ENCODE measurements at places on chromosomes 11 and 22. TPM values are rescaled to one million over a fixed set of nuclear protein-coding genes. Genes with fewer than 3 reads are reported as not detected.

The CST6 gene
- 0.76 TPM for polyA plus RNA-seq

The CYP2R1 gene
- 23.5 TPM for polyA plus RNA-seq

The KIRREL3 gene
- 2.2 TPM for polyA plus RNA-seq

GRCh38 chr11:117391181-117391580, 63.5 kb downstream of the CEP164 start:
- no peak overlapping the region for H3K4me3 ChIP-seq
- no peak overlapping the region for H3K27ac ChIP-seq
- peaks cover 70% of the 10 kb centered on the region for H3K36me3 ChIP-seq
- H3K27me3 ChIP-seq: no peaks in the 10 kb centered on the region
- DNase-seq: peak; percentile 32

GRCh38 chr11:115168229-115168671, 336.0 kb downstream of the CADM1 start:
- H3K4me1 ChIP-seq: no peaks in the 10 kb centered on the region
- DNase-seq: no peak
- H3K36me3 ChIP-seq: no peaks in the 10 kb centered on the region
- H3K27ac ChIP-seq: no peak overlapping the region
- no peak overlapping the region for H3K4me3 ChIP-seq
- peaks cover 8% of the 10 kb centered on the region for H3K27me3 ChIP-seq

- no peak overlapping the region for H3K27ac ChIP-seq
- no peaks in the 10 kb centered on the region for H3K4me1 ChIP-seq
- H3K4me3 ChIP-seq: no peak overlapping the region
- H3K36me3 ChIP-seq: no peaks in the 10 kb centered on the region
Observed at GRCh38 chr11:1196516-1197391, 26.1 kb upstream of the MUC5B start.

Data from spleen (tissue), 13 donors.